ENCODE measurements at places on chromosomes 3 and 15.
A peak's percentile ranks its signal among the peaks of the same experiment; 100 is the strongest.

GRCh38 chr15:92889390-92890107 is 10.6 kb upstream of the CHD2 start:
- no peak for DNase-seq

DNA sequence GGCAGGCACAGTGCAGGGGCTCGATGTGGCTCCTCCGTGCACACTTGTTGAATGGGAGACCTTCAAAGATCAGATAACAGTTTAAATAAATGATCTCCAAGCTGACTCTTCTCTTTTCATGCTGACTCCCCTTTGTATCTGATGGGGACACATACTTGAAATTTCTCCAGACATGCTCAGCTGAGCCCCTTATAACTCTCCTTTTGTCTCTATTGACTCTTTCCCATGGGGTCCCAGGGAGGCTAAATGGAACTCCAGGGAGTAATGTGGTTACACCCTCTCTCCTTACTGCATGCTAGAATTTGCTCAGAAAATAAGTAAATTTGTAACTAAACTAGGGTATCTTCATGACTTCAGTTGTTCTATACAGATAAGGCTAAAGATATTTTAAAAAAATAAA is 48.2 kb upstream of the TM4SF4 start:
- DNase-seq, result no peak

DNA sequence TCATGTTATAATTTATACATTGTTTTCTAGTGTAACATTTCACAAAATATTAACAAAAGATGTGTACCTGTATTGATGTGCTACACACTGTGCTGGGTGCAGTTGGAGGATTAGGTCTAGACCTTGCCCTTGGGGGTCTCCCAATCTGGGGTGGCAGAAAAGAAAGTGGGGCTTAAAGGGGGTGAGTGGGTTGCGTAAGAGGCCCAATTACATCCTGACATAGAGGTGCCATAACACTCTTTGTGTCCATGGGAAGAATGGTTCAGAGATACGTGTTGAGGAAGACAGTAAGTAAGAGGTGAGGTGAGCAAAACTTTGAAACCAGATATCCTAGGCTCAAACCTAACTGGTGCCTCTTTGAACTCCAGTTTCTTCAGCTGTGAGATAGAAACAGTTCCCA is 31.0 kb downstream of the DLEC1 start:
- DNase-seq, result no peak

- DNase-seq, result no peak
These were observed at the start of gene CASR for GRCh38 chr3:122183521-122183892. Gene CASR, plus strand, starts transcription at chr3:122183668. Its CDS starts 70,522 bp downstream, at chr3:122254190.

- DNase-seq, result no peak
These were observed 3.2 kb downstream of the LRRFIP2 start for GRCh38 chr3:37171144-37171543.

DNA sequence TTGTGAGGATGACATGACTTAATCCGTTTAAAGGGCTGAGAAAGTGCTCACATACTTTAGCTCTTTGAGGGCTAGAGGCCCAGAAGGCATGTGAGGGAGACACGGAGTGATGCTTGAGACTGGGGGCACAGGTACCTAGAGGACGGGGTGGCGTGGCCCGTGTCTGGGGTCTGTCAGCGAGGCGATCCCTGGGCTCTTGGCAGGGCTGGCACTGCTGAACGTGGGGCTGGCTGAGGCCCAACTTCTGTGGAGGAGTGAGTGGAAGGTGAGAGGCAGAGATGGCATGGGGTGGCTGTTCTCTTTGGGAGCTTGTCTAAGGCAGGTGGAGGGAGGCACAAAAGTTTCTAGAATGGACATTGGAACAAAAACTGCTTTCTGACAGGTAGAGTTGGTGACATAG is 9.5 kb downstream of the SEMA4B start:
- no peak for DNase-seq

DNA sequence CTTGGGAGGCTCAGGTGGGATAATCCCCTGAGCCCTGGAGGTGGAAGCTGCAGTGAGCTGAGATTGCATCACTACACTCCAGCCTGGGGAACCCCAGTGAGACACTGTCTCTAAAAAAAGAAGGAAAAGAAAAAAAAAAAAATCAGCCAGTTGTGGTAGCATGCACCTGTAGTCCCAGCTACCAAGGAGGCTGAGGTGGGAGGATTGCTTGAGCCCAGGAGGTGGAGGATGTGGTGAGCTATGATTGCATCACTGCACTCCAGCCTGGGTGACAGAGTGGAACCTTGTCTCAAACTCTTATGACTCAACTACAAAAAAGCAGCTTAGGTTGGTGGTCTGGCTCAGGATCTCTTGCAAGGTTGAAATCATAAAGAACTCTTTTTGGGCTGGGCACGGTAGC is 19.3 kb upstream of the GPX1 start:
- DNase-seq, result no peak

GRCh38 chr3:65449841-65450428 is 588.8 kb downstream of the MAGI1 start:
- no peak for DNase-seq

DNA sequence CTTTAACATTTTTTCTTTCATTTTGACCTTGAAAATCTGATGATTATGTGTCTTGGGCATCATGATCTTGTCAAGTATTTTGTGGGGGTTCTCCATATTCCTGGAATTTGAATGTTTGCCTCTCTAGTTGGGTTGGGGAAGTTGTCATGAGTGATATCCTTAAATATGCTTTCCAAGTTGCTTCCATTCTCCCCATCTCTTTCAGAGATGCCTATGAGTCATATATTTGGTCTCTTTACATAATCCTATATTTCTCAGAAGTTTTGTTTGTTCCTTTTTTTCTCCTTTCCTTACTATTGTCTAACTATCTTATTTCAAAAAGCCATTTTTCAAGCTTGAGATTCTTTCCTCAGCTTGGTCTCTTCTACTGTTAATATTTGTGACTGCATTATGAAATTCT is 69.0 kb upstream of the CCDC80 start:
- no peak for DNase-seq

DNA sequence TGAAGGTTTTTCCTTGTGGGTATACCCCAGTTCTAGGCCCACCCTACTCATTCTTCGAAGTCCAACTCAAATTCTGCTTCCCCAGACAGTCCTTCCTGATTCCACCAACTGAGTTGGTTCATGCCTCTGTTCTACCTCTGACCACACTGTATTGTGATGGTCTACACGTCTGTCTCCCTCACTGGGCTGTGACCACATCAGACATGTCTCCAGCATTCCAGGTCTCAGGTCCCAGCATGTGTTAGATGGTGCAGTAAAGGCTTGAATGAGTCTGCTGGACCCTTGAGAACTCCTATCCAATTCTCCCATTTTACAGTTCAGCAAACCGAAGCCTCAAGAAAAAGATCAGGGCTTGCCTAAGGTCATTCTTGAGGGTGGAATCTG is 2.8 kb upstream of the ATP2B2 start:
- no peak for DNase-seq

GRCh38 chr15:54410481-54410880 is 432.2 kb downstream of the UNC13C start:
- no peak for DNase-seq

DNA sequence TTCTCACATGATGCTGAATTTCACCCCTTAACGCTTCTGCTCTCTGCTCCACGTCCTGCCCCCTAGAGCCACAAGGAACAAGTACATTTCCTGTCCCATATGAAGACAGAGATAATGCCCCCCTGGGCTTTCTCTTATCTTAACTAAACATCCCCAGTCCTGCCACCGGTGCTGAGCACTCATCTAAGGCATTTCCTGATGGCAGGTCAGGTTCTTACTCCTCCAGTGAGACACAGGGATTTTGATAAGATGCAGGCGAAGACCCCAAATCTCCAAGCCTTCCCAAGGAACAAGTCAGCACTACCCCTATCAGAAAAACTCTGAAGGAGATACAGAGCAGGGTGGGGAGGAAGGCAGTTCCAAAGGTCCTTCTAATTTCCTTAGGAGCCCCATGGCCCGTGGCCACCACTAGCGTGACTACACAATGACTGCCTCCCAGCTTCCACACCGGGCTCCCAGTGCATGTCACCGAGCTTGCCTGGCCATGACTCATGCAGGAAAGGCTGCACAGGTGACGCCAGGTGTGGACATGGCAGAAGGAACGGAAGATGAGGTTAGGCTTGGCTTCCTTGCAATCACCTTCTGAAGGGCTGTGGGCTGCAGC is 152.9 kb downstream of the XXYLT1 start:
- DNase-seq, result peak; percentile 44

DNA sequence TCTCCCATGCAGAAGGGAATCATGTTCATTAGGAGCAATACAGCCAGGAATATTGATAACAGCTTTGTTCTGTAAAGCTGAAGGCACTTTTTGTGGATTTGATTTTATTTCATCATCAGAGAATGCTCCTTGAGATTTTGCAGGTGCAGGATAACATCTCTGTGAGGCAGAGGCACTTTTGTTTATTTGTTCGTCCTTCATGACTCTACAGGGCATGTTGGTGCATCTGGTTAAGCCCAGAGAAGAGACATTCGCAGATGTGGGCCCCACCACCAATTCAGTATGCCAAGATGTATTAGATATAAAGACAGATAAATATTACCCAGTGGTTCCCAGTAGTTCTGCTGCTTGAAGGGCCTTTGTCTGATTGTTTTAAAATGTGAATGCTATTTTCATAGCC is 368.1 kb upstream of the SEMA6D start:
- DNase-seq, result no peak

DNA sequence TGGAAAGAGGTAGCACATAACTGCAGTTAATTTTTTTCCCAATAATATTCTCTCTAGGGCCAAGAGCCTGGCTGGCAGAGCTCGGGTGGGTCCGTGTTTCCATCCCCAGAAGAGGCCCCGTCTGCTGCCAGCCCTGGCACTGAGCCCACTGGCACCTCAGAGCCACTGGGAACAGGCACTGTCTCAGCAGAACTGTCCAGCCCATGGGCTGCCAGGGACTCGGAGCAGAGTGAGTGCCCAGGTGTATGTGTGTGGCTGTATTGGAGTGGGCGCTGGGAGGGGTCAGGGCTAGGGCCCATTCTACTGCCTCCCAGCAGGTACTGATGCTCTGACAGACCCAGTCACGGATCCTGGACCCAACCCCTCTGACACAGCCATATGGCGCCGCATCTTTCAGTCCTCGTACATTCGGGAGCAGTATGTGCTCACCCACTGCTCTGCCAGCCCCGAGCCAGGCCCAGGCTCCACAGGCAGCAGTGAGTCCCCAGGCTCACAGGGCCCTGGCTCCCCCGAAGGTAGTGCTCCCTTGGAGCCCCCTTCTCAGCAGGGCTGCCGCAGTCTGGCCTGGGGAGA is 8.9 kb downstream of the VWA5B2 start:
- DNase-seq, result no peak

DNA sequence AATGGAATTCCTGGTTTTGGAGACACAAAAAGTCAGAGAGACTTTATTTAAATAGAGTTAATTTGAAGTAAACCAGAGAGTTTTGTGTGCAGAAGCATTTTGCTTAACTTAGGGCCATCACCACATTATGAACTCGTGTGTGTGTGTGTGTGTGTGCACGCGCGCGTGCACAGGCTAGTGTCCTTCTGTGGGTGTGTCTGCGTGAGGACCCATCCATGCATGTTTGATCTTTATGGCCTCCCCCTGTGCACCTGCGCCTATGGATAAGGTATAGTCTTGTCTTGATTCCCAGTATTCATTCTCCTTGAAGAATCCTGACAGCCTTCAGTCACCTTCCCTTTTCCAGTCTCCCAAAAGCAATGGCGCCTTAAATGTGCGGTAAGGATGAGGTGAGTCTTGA is 26.0 kb downstream of the MUC20 start:
- no peak for DNase-seq

GRCh38 chr3:99931059-99931458 is 113.4 kb downstream of the CMSS1 start:
- DNase-seq, result no peak

- no peak for DNase-seq
These were observed 27.3 kb downstream of the ABHD2 start for GRCh38 chr15:89115547-89115946.

GRCh38 chr3:70775257-70775656 is 462.8 kb upstream of the MDFIC2 start:
- no peak for DNase-seq

- DNase-seq, result no peak
These were observed 55.5 kb downstream of the LRRC28 start for GRCh38 chr15:99306694-99307338.

DNA sequence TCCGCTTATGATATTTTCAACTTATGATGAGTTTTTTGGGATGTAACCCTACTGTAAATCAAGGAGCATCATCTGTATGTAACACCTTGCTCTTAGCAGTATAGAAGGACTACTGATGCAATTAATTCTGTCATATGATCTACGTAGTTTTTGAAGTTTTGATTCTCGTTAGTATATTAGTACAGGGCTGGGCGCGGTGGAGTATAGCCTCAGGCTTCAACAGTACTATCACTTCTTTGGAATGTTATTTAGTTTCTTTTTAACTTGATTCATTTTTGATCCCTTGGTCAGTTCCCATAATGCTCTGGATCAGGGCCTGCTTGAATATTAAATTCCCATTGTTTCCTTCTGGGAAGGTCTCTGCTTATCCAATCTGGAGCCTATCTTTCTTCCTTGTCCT is 23.9 kb upstream of the AP4E1 start:
- DNase-seq, result peak; percentile 82

- no peak for DNase-seq
These were observed 355.6 kb upstream of the THRB start for GRCh38 chr3:24850245-24850644.

GRCh38 chr3:107221856-107222255 is 155.4 kb upstream of the CCDC54 start:
- no peak for DNase-seq

DNA sequence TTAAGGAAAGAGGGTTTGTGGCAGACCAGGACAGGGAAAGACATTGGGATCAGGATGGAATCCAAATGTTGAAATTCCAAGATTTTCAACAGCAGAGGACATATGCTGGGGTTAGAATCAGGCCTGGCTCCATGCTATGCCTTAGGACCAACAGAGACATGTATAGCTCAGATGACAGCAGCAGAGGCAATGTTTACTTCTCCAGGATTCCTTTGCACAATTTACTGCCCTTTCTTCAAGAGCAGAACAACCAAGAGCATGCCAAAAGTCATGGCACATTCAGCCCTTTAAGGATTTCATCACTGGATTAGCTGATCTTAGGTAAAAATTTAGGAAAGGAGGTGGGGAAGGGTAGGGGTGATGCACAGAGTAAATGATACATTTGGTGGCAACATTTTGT is 69.6 kb upstream of the GSK3B start:
- DNase-seq, result no peak

DNA sequence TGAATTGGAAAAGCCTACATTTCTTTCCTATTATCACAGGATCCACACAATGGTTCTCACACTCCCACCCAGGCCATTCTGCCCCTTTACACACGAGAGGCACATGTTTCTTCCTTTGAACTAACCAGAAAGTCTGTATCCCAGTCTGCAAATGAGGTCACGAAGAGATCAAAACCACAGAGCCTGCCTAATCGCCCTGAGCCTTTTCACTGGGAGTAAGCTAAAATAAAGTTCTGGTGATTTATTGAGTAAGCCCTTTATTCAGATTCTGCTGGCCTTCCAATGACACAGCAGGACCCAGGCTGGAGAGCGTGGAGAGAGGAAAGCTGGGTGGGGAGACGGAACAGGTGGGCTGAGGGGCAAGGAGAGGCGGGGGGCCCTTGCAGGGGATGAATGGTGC is 78.7 kb downstream of the ATP1B3 start:
- DNase-seq, result no peak

- no peak for DNase-seq
These were observed 116.2 kb downstream of the CHSY1 start for GRCh38 chr15:101135532-101136166.

- DNase-seq, result no peak
These were observed 273.9 kb downstream of the TIGIT start for GRCh38 chr3:114567771-114568170.
